Calu3 (cell line): ENCODE measurements at places on chromosomes 7 and 10. TPM values are rescaled to one million over a fixed set of nuclear protein-coding genes. Genes with fewer than 3 reads are reported as not detected.

DNA sequence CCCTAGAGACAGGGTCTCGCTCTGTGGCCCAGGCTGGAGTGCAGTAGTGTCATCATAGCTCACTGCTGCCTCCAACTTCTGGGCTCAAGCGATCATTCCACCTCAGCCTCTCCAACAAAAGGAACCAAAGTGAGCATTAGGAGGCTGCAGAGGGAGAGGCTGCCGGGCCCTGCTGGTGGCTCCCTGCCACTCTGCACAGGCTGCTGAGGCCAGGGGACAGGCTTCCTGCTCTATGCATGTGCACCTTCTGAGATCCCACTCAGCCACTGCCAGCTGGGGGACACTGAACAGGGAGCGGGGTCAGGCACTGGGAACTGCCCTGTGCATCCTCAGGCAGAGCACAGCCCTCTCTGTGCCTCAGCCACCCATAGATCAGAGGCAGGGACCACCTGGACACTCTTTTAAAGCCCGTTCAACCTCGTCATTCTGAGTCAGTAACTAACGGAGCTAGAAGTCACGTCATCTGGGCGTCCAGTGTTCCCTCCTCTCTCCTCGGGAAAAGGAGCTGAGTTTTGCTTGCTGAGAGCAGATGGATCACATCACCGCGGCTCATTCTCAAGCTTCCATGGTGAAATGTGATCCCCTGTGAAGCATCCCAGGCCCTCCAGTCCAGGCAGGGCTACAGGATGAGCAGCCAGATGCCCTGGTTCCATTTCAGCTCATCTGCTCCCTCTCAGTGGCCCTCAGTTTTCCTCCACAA is 109.6 kb downstream of the MYL10 start:
- H3K36me3 ChIP-seq: no peaks in the 10 kb centered on the region
- H3K27me3 ChIP-seq: peaks cover 25% of the 10 kb centered on the region
- no peak for DNase-seq
- no peak overlapping the region for H3K4me3 ChIP-seq
- H3K4me1 ChIP-seq: no peaks in the 10 kb centered on the region

- H3K4me3 ChIP-seq: no peak overlapping the region
- H3K4me1 ChIP-seq: no peaks in the 10 kb centered on the region
- no peaks in the 10 kb centered on the region for H3K36me3 ChIP-seq
- H3K27me3 ChIP-seq: peaks cover 46% of the 10 kb centered on the region
These were observed 186.3 kb downstream of the CAMK1D start for GRCh38 chr10:12535656-12536055.

DNA sequence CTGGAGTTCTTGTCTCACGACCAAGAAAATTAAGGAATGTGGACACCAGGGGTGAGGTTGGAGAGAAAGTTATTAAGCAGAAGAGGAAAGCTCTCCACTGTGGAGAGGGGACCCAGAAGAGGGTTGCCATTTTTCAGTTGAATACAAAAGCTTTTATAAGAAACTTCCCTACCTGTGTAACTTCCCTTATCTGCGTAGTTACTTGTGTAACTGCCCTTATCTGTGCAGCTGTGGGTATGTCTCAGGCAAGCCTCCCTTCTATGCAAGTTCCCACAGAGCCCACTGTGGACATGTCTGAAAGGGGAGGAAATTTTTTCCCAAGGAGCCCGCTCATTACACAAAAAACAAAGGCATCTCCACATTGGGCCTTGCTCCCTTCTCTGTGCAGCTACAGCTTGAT is 94.9 kb downstream of the SVOPL start:
- no peak overlapping the region for H3K4me3 ChIP-seq
- no peak overlapping the region for H3K27ac ChIP-seq
- H3K4me1 ChIP-seq: peaks cover 19% of the 10 kb centered on the region

- H3K4me1 ChIP-seq: peaks cover 9% of the 10 kb centered on the region
- H3K36me3 ChIP-seq: peaks cover 5% of the 10 kb centered on the region
- no peak overlapping the region for H3K4me3 ChIP-seq
- DNase-seq: no peak
- H3K27me3 ChIP-seq: no peaks in the 10 kb centered on the region
- no peak overlapping the region for H3K27ac ChIP-seq
These were observed 24.6 kb upstream of the ANKRD2 start for GRCh38 chr10:97547962-97548361.

DNA sequence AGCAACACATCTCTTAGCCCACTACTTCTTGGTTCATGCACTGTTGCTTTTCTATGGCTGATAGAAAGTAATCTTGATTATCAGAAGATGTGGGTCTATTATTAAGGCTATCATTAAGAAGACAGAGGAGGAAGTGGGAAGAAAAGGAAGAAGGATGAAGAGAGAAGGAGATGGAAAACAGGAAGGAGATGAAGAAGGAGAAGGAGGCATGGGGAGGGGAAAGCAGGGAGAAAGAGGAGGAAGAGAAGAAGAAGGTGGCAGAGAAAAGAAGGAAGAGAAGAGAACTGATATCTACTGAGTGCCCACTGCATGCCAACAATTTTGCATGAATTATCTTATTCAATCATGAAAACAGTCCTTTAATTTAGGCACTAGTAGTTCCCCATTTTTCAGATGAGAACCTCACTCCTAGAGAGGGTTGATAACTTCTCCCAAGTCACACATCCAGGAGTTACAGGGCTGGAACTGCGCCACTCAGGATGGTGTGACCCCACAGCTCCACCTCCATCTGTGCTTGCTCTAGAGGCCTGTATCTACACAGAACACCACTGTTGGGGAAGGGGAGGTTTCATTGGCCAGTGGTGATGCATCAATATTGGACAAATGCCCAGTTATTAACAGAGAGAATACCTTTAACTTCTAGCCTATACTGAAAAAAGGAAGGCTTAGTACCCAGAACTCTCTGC is 147.4 kb downstream of the CXCL12 start:
- DNase-seq: no peak
- H3K4me3 ChIP-seq: no peak overlapping the region

The GPR15LG gene
- not detected in 2 replicates for total RNA-seq

- H3K4me1 ChIP-seq: no peaks in the 10 kb centered on the region
- H3K4me3 ChIP-seq: peak overlapping the region; percentile 98
- no peaks in the 10 kb centered on the region for H3K27me3 ChIP-seq
- H3K36me3 ChIP-seq: peaks cover 57% of the 10 kb centered on the region
- DNase-seq: no peak
- H3K27ac ChIP-seq: peak overlapping the region; percentile 89
These were observed 539 bp downstream of the PTCD1 start for GRCh38 chr7:99437946-99438572.
